ENCODE measurements at places on chromosomes 3 and 15.
A peak's percentile ranks its signal among the peaks of the same experiment; 100 is the strongest.

DNA sequence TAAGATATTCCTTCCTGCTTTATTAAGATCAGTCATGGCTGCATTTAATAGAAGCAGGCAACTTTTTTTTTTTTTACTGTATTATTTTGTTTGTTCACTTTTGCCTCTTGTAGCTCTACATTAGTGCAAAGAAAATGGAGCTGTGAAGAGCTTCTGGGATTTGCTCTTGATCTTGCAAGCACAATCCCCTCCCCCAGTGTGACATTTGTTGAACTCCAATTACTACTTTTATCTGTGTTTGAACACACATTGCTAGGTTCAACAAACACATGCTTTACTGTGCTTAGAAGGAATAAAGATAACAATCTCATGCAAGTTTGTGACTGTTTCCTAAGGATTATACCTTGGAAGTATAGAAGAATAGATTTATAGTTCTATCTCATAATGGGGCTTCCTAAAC is 648.8 kb downstream of the NLGN1 start:
- DNase-seq, result no peak

DNA sequence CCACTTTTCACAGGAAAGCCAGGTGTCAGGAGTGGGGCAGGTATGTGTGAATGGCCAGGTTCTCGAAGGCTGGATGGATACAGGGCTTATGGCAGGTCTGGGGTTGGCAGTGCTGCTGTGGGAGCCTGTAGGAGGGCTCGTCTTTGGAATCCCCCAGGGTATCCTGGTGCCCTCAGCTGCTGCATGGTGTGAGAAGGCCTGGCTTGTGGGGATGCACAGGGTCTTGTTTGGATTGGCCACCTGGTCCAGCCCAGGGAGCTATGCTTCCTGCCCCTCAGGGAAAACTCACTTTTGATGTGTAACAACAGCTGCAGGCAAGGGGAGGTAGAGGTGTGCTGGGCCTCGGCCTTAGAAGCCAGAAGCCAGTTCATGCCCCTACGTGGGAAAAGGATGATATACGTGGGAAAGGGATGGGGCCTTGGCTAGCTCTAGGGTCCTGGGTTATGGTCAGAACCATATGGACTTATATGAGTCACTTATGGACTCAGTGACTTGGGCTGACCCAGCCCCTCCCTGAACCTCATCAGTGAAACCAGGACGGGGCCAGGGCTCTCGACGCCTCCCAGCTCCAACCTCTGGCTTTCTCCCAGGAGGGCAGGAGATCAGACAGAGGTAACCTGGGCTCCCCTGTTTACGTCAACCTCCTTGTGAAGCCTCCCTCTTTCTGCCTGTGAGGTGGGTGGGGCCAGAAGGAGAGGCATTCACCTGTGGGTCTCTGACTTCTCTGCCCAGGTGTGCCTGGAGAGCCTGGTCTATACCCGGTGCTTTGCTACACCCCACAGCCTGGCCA is 37.8 kb upstream of the CSPG4 start:
- no peak for DNase-seq

GRCh38 chr3:55819005-55819404 is 331.9 kb upstream of the WNT5A start:
- DNase-seq, result no peak

- no peak for DNase-seq
Measured at GRCh38 chr3:113698213-113698742, 1.8 kb upstream of the USF3 start.

DNA sequence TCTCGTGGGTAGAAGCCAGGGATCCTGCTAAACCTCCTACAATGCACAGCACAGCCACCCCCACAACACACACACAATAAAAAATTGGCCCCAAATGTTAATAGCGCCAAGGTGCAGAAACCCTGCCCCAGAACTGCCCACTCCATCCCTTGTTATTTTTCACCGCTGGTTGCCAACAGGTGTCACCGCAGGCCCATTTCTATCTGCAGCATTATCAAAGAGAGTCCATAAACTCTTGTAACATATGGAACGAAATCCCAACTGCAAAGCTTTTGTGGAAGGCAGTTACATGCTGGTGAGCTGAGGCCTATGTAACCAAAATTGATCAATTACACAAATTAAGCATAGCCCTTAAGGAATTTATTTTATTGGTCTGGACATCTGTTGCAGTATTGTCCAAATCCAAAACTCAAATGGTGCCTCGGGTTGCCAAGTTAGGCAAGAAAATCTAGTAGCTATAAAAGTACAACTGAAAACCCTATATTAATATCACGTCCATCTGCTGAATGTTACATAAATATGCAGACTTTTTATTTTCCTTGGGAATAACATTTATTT is 66.2 kb downstream of the SAMMSON start:
- no peak for DNase-seq

GRCh38 chr15:55289746-55290527 is at the start of gene RAB27A:
TSS of gene RAB27A (minus strand) at chr15:55289813. CDS start at chr15:55234934, 54,879 bp downstream.
- DNase-seq, result peak; percentile 77

DNA sequence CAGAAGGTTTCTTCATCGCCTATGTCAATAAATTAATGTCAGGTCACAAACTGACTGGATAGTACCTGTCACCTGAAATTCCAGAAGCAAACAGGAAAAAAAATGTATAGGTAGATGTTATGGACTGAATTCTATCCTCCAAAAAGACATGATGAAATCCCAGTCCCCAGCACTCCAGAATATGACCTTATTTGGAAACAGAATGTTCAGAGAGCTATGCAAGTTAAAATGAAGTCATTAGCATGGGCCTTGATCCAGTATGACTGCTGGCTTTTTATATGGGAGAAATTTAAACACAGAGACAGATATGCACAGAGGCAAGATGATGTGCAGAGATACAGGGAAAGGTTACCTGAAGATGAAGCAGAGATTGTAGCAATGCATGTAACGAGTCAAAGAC is 953.4 kb downstream of the ZPLD1 start:
- DNase-seq, result no peak

DNA sequence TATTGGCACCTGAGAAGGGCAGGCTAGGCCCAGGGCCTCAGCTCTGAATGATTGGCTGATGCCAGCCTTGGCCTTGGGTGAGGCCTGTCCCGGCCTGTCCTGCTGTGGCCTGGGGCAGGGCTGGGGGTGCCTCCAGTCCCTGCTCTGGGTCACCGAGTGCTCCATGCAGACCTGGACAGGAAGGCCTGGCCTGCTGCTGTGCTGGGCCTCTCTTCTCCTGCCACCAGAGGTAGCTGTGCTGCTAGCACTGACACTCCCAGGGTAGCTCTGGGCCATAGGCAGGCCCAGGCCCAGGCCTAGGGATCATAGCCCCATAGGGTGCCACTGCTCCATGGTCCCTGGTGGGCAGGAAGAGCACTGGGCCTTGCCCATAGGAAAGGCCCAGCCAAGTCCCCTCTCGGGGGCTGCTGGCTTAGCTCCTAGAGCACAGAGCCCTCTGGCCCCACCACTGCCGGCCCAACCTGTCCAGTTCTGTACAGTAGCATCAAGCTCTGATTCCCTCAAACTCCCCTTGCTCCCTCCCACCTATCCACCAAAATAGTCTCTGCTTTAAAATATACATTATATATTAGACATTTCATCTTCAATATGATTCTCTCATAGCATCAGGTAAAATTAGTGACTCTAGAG is 18.2 kb downstream of the ABTB1 start:
- DNase-seq, result peak; percentile 55

DNA sequence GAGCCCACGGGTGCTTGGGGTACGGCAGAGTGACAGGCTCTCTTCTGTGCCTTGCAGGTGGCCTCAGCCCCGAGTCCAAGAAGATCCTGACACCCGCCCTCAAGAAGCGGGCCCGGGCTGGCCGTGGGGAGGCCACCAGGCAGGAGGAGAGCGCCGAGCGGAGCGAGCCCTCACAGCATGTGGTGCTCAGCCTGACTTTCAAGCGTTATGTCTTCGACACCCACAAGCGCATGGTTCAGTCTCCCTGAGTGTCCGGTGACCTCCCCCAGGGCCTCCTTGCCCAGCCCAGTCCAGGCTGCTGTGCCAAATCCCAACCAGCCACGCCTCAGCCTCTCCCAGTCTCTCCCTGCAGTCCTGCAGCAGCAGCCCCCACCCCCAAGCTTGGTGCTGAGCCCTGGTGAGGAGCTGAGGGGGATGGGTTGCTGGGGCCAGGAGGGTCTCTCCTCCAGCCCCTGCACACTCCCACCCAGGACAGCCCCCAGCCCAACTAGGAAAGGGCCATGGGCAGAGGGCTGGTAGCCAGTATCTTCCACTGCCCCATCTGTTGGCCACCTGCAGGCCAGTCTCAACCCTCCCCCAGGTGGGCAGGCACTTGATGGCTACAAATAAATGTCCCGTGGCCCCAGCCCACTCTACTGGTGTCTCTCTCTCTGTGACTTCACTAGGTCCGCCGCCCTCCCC is 58.5 kb downstream of the DNAJB8 start:
- no peak for DNase-seq

DNA sequence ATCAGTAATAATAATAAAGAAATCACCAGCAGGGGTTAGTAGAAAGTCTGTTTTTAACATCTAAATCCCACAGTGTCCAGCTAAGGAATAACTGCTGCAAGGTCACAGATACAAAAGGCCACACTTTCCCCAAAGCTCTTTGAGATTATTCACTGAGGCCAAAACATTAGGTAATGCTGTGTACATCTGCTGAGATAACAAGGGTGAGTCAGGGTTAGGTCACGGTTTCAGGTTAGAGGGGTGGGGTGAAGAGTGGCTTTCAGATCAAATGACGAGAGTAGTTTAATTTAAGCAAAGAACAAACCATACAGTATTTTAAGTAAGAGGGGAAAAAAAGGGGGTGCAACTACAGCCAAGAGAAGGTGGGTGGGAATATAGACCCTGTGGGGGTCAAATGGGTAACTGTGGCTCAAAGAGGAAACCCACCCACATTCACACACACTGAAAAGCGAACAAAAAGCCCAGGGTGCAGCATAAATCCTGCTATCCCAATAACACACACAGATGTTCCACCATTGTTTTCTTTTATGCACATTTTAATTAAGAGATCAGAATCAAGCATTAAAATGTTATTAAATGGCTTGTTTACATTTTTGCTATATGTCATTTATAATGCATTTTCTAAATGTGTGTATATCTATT is 412.9 kb downstream of the TIGIT start:
- DNase-seq, result no peak

GRCh38 chr3:10986592-10986991 is 6.0 kb upstream of the SLC6A1 start:
- no peak for DNase-seq

GRCh38 chr3:4756057-4756775 is 223.0 kb upstream of the BHLHE40 start:
- no peak for DNase-seq

- DNase-seq, result no peak
Measured at GRCh38 chr3:15291589-15292541, 40.5 kb downstream of the SH3BP5 start.

DNA sequence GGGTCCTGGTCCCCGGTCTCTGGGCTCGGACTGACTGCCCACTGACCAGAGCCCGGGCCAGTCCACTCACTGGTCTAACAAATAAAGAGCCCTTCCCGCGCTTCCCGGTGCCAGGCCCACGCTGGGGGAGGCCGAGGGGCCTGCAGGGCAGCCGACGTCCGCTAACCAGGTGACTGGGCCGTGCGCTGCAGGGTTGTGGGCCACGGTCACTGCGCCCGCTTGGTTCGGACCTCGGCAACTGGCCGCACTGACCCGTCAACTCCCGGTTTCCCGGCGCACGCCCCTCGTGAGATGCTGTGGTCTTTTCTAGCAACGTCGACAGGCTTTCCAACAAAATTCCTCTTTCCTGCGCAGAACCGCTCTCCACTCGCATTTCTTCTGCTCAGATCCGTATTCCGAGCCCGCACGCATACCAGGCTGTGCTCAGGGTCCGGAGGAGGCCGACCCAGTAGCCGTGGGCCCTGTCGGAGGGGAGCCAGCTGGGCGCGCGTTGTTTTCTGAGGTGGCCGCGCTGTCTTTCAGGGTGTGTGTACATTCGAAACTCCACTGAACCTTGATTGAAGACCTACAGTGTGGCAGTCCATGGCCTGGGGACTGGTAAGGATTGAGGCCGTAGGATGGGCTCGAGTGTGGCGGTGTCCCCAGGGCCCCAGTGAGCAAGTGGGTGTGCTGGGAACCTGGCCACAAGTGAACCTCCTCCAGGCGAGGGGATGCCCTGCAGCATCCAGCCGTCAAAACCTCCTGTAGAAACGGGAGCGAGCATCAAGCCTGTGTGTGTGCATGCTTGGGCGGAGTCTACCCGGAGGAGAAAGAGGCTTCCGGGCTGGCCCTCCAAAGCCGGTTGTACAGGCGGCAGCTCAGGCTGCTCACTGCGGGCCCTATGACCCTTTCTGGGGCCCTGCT is 875 bp upstream of the NT5DC2 start:
- peak; percentile 36 for DNase-seq

- DNase-seq, result no peak
Measured at GRCh38 chr3:2873986-2874385, 236.2 kb downstream of the IL5RA start.

DNA sequence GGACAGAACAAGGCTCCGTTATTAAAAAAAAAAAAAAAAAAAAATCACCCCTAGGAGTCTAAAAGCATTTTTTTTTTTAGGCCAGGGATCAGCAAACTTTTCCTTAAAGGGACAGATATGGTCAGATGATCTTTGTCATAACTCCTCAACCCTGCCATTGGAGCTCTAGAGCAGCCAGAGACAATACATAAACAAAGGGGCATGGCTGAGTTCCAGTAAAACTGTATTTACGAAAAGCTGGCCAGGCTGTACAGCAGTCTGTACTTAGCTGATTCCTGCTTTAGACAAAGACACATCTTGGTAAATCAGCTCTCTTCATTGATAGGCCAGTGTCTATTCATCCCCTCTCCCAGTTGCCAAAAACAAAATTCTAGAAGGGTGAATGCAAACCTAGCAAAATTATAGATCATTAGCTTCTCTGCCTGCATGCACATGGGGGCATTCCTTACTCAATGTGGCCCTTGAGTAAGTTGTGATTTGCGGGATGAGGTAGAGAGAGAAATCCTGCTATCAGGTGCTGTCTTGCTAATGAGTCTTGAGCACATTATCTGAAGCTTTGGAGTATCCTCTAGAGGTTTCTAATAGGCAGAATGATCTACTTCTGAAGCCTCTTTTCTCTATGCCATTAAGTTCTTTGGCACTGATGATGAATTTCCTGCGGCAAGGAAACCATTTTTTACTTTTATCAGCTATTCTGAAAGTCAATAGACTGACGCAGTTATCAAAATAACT is 35.2 kb downstream of the SENP8 start:
- no peak for DNase-seq

- DNase-seq, result no peak
Measured at GRCh38 chr15:28936081-28936480, 50.3 kb downstream of the APBA2 start.

DNA sequence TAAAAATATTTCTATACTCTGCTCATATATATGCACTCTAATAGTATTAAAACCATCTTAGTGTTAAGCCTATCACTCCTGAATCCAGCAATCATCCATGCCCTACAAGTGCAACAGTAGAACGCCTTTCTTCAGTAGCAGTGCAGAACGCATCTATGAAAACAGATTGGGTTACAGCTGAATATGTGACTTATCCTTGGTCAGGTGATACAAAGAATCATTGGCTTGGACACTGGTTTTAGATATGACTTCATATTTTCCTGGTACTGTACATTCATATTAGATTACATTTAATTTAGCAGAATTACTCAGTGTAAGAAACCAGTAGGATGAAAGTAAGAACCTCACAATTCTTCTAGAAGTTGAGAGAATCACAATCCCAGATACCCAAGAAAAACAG is 43.3 kb downstream of the ZNF106 start:
- DNase-seq, result no peak

Data from hepatic stellate cell (primary cell).